NCI-H524 (cell line): ENCODE measurements at places on chromosomes 16 and 17.
A peak's percentile ranks its signal among the peaks of the same experiment; 100 is the strongest.

DNA sequence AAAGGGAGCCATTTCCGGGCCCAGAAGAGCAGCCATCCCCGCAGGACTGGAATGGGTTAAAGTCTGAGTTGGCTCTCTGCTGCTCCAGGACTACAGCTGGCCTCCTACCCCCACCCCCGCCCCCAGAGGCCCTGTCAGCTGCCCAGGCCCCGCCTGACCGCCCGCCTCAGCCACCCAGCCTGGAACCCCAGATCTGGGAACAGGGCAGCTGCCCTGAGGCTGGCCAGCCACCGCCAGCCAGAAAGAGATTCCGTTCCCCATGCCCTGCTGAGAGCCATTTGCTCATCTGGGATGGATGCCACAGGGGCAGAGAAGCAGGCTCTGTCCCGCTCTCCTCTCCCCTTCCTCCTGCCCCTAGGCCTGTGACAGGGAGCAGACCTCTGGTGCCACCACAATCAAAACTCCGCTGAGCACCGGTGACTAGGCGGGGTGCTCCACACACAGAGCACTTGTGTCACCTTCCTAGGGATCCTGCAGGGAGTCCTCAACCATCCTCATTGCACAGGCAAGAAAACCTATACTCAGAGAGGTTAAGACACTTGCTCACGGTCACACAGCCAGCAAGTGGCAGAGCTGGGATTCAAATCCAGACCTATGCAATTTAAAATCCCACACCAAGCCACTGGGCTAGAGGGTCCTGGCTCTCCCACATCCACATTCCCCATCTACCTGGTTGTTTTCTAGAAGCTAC, 44.1 kb downstream of the ZNF423 start:
- peak; percentile 64 for DNase-seq

GRCh38 chr17:57852955-57853328, 3.1 kb upstream of the MRPS23 start:
- no peak for DNase-seq

- DNase-seq: peak; percentile 37
These were observed at the start of gene MPP3 for GRCh38 chr17:43832976-43833829. TSS of gene MPP3 (minus strand) at chr17:43833146. CDS start at chr17:43831906, 1,240 bp downstream.

DNA sequence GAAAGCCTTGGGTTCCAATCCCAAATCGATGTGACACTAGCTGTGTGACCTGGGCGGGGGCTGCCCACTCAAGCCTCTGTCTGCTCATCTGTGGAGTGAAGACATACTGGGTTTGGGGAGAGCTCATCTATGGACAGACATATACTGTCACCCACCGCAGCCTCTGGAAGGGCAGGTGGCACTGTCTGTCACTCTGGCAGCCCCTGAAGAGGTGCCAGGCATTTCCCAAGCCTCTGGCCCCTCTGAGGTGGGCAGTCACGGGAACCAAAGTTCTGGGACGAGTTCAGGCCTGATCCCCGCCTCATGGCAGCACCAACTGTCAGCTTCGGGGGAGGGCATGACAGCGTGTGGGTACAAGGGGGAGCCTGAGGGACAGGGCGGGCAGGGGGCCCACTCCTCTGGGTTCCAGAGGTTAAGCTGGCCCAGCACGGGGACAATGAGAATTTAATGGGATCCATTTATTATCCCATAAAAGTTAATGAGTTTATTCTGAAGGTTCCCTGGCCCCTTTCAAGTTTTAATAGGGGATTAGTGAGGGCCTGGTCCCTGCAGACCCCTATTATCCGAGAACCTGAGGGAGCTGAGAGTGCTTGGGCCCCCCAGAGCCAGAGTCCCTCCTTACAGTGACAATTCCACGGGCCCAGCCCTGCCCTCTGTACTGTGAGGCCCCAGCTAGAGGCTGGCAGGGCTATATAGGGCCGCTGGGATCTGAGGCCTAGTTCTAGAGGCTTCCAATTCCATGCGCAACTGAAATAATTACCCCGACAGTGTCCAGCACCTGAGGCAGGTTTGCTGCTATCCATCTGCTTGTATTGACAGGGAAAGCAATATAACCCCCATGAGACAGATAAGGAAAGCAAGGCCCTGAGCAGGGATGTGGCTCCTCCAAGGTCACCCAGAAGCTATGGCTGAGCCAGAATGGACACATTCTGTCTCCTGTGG, 18.8 kb downstream of the SEZ6 start:
- DNase-seq: no peak

GRCh38 chr17:2709183-2709661, 2.3 kb downstream of the CLUH start:
- DNase-seq: no peak

DNA sequence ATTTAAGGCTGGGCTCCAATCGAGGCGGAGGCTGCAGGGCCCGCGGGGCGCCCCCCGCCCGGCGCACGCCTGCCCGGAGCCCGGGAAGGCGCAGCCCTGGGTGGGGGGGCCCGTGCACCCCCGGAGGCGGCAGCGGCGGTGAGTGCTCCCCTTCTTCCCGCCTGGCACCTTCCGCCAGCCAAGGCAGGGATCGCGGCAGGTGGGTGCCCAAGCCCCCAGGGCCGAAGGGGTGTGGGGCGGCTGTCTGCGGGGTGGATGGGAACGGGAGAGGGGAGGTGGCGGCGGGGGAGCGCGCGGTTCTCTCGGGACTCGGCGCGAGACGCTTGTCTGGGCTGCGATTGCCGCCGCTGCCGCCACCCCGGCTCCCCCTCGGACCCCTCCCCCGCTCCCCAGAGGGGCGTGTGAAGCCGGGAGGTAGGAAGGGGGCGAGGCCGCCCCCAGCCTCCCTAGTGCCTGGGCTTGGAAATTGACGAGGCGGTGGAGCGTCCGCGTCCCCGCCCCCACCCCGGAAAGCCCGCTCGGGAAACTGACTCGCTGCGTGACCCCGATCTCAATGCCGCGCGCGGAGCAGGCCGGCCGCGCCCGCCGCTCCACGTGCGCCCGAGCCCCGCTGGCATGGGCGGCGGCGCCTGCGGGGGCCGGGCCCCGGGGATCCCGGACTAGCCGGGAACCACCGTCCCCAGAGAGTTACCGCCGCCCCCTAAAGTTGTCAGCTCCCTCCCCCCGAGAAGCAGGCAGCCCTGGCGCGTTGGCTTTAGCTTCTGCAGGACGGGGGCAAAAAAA, 231.5 kb downstream of the MRTFB start:
- no peak for DNase-seq
